ENCODE measurements at places on chromosomes 4 and X. TPM values are rescaled to one million over a fixed set of nuclear protein-coding genes. Genes with fewer than 3 reads are reported as not detected.

DNA sequence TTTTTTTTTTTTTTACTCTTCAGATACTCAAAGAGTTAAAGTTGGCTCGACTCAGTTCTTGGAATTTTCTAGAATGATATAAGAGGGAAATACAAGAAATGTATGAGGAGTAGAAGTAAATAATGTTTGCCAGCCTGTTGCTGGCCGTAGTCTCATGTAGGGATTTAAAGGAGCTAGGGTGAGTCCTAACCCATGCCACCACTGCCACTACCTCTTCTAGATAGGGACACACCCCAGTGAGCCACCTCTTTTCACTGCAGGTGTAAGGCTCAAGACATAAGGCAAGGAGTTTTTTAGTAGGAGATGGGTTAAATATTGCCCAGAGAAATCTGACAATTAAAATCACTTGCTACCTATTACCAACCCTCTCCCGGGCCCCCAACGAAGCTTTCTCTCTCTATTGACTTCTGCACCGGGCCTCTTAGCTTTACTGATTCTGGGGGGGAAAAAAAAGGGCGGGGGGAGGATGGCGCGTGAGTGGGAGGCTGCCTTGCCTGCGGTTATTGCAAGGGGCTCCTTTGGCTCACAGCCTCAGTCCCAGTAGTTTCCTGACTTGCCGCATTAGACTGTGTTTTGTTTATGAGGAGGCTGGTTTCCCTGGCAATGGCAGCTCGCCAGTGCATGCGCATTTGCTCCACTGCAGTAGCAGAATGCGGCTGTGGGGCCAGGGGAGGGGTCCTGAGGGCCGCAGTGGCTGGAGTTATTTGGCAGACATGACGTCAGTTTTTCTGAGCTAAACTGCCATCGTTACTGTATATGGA, 3.0 kb downstream of the LINC00632 start:
- DNase-seq: peak; percentile 9
- no peaks in the 10 kb centered on the region for H3K27me3 ChIP-seq
- H3K4me3 ChIP-seq: no peak overlapping the region
- H3K27ac ChIP-seq: no peak overlapping the region

Gene FHDC1
- 0.36 TPM for total RNA-seq

Gene ATP1B4
- total RNA-seq: not detected

Gene GK
- total RNA-seq: 6.5 TPM

DNA sequence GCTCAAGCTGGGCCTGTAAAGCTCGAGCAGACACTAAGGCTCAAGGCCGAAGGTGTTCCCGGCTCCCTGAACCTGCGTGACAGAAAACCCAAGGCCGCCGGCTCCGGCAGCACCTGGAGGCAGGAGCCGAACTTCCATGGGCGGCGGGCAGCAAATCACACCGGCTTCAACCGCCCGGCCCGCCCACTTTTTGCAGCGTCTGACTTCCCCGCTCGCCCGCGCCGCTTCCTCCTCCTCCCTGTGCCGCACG, 940 bp upstream of the NSD2 start:
- no peaks in the 10 kb centered on the region for H3K27me3 ChIP-seq
- no peaks in the 10 kb centered on the region for H3K4me1 ChIP-seq
- peak overlapping the region; percentile 58 for H3K4me3 ChIP-seq
- peak overlapping the region; percentile 96 for H3K27ac ChIP-seq
- H3K36me3 ChIP-seq: no peaks in the 10 kb centered on the region

Gene CXorf65
- total RNA-seq: not detected

GRCh38 chr4:91369116-91369515, 934.6 kb upstream of the GRID2 start:
- DNase-seq: no peak
- no peaks in the 10 kb centered on the region for H3K27me3 ChIP-seq
- H3K36me3 ChIP-seq: no peaks in the 10 kb centered on the region
- H3K4me1 ChIP-seq: no peaks in the 10 kb centered on the region

DNA sequence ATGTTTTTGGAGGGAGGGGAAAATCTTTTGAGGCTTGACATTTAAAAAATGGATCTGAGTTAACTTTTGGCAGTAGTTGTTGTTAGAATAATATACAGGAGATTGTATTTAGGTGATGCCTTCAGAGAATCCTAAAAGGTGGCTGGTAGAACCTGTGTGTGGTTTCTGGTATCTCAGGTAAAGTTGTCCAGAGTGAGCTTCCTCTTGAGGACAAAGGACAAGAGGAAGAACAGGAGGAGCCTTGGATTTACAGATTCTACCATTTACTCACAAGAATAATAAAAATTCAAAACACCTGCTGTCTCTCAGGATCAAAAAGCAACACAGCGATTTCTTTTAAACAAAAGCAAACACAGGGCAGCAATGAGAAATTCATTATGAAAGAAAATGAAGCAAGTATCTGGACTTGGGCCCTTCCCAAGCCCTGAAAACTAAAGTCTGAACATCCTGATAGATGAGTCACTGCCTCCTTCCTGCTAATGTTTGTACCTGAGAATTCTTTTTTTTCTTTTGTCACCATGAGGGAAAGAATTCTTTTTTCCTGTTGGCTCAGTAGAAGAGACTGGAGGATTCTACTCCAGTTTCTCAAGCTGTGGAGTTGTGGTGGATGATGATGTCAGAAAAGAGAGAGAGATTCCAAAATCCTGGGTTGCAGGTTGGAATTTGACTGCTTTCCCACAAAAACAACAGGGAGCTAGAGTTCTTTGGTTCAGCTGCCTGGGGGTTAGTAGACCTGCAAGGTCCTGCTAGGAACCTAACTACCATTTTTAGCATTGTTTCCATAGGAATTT, 31.5 kb upstream of the RAPGEF2 start:
- H3K27me3 ChIP-seq: no peaks in the 10 kb centered on the region
- no peak for DNase-seq
- no peak overlapping the region for H3K4me3 ChIP-seq
- H3K36me3 ChIP-seq: no peaks in the 10 kb centered on the region
- H3K4me1 ChIP-seq: no peaks in the 10 kb centered on the region
- H3K27ac ChIP-seq: no peak overlapping the region

- H3K4me3 ChIP-seq: no peak overlapping the region
- H3K36me3 ChIP-seq: no peaks in the 10 kb centered on the region
- no peaks in the 10 kb centered on the region for H3K4me1 ChIP-seq
- no peaks in the 10 kb centered on the region for H3K27me3 ChIP-seq
- no peak for DNase-seq
Measured at GRCh38 chr4:56859841-56860240, 38.3 kb upstream of the SPINK2 start.

GRCh38 chr4:25320336-25320735, 7.8 kb downstream of the ZCCHC4 start:
- H3K27me3 ChIP-seq: no peaks in the 10 kb centered on the region
- no peaks in the 10 kb centered on the region for H3K4me1 ChIP-seq
- H3K36me3 ChIP-seq: no peaks in the 10 kb centered on the region
- no peak overlapping the region for H3K27ac ChIP-seq
- H3K4me3 ChIP-seq: no peak overlapping the region

DNA sequence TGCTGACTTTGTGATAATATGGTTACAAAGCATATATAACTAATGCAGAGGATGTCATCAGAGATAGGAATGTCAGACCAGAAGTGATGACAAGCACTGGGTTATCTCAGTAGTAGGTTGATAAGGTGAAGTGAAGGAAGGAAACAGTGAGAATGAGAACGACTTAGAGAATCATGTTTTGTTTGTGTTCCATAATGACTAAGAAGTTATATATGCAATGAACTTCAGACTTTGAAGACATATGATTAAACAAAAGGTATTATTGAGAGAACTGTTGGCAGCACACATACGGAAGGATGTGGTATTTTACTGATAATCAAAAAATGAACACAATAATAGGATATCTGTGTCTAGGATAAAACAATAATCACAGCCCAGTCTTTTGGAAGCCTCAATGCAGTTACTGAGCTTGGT, 18.3 kb upstream of the HHIP start:
- H3K36me3 ChIP-seq: no peaks in the 10 kb centered on the region
- no peak for DNase-seq
- no peaks in the 10 kb centered on the region for H3K27me3 ChIP-seq
- no peaks in the 10 kb centered on the region for H3K4me1 ChIP-seq
- H3K27ac ChIP-seq: no peak overlapping the region

DNA sequence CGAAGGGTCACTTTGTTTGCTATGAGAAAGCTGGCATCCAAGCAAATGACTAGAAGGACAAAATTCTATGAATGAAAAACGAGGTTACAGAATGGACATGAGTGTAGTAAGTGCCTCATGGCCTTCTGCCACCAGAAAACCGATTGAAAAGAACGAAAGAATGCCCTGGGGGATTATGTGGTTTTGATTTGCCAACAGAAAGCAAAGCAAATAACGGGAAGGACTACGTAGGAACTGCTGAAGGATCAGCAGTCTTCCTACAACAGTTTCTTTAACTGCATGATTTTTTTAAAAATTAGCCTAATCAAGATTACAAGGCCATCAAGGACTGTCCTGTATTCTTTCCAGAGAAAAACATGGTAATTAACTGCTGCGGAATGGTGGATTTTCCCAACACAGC, 50.6 kb downstream of the NRK start:
- no peaks in the 10 kb centered on the region for H3K27me3 ChIP-seq
- H3K27ac ChIP-seq: no peak overlapping the region
- H3K4me3 ChIP-seq: no peak overlapping the region
- DNase-seq: no peak
- H3K36me3 ChIP-seq: no peaks in the 10 kb centered on the region
- no peaks in the 10 kb centered on the region for H3K4me1 ChIP-seq

DNA sequence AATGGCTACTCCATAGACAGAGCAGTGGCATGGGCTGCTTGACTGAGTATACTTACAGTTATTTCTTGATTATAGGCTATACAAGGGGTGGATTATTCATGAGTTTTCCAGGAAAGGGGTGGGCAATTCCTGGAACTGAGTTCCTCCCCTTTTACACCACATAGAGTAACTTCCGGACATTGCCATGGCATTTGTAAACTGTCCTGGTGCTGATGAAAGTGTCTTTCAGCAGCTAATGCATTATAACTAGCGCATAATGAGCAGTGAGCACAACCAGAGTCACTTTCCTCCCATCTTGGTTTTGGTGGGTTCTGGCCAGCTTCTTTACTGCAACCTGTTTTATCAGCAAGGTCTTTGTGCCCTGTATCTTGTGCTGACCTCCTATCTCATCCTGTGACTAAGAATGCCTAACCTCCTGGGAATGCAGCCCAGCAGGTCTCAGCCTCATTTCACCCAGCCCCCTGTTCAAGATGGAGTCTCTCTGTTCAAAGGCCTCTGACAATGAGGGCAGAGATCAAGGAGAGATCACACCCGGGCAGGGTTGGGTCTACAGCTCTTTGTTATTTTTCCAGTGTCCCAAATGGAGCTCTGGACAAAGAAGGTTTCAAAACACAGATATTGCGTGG, 468.4 kb upstream of the PRKX start:
- H3K27me3 ChIP-seq: no peaks in the 10 kb centered on the region
- H3K27ac ChIP-seq: no peak overlapping the region
- no peak overlapping the region for H3K4me3 ChIP-seq
- no peaks in the 10 kb centered on the region for H3K4me1 ChIP-seq
- no peaks in the 10 kb centered on the region for H3K36me3 ChIP-seq
- no peak for DNase-seq

DNA sequence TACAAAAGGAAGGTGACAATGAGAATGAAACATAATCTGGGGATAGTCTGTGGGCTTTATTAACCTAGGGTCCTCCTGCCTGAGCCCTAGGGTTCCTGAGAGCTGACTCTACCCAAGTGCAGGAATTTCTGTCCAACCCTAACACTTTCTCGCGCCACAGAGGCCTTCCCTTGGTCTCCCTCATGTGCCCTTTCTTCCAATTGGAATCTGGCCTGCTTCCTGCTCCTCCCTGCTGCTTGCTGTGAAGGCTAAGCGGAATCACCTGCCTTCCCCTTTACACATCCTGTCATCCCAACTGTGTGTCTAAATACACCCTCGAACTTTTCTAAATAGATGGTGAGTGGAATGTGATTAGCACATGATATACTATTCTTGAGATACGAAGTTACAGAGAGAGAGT, 5.9 kb downstream of the MAGEA11 start:
- H3K4me3 ChIP-seq: no peak overlapping the region
- DNase-seq: no peak
- no peaks in the 10 kb centered on the region for H3K27me3 ChIP-seq
- no peak overlapping the region for H3K27ac ChIP-seq
- no peaks in the 10 kb centered on the region for H3K4me1 ChIP-seq
- no peaks in the 10 kb centered on the region for H3K36me3 ChIP-seq

GRCh38 chrX:41604766-41605543, 83.8 kb upstream of the GPR34 start:
- H3K36me3 ChIP-seq: no peaks in the 10 kb centered on the region
- no peaks in the 10 kb centered on the region for H3K4me1 ChIP-seq
- no peak for DNase-seq
- no peak overlapping the region for H3K4me3 ChIP-seq

DNA sequence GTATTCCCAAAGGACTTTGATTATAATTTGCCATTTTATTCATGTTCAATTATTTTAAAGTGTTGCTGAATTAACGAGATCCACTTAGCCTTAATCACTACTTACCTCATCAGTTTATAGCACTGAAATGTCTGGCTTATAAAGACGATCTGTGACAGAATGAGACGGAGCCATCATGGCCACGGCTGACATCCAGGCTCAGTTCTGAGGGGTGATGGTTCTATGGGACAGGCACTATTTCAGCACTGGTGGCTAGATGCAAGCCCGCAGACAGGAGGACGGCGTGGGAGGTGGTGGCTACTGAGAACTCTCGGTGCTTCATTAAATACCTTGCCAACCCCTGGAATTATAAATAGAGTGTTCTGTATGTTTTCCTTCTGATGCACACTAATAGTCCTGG, 1084.2 kb upstream of the TENM3 start:
- no peaks in the 10 kb centered on the region for H3K27me3 ChIP-seq
- no peak overlapping the region for H3K27ac ChIP-seq
- H3K36me3 ChIP-seq: no peaks in the 10 kb centered on the region
- H3K4me1 ChIP-seq: no peaks in the 10 kb centered on the region
- no peak overlapping the region for H3K4me3 ChIP-seq

- DNase-seq: no peak
- H3K27me3 ChIP-seq: no peaks in the 10 kb centered on the region
- no peak overlapping the region for H3K4me3 ChIP-seq
- no peaks in the 10 kb centered on the region for H3K4me1 ChIP-seq
- no peak overlapping the region for H3K27ac ChIP-seq
Measured at GRCh38 chr4:98446499-98447375, 185.6 kb downstream of the RAP1GDS1 start.

DNA sequence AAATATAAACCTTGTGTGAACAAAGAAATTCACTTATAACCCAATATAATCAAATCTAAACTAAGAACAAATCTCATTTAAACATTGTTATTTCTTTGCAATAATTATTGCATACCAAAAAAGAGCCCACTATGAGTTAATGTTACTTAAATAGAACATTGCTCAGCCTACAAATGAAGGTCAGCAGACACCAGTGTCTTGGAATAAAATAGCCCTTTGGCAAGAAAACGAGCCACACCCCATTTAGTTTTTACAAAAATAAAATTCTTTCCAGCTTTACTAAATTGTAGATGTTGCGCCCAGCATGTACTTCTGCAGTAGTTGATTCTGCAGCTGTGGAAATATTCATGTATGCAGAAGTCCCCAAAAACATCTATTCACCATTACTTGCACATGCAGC, 12.2 kb downstream of the PLS3 start:
- H3K27ac ChIP-seq: no peak overlapping the region
- DNase-seq: no peak
- H3K27me3 ChIP-seq: no peaks in the 10 kb centered on the region
- no peaks in the 10 kb centered on the region for H3K4me1 ChIP-seq

Gene PHOX2B
- not detected for total RNA-seq

Gene ASMT
- total RNA-seq: 0.41 TPM
